Stimulated activated CD8-positive, alpha-beta memory T cell treated with anti-CD3 and anti-CD28 coated beads, Interleukin-7, amount 100 ng/mL, for 48 hours (primary cell): ENCODE measurements at places on chromosomes 3 and 15.

DNA sequence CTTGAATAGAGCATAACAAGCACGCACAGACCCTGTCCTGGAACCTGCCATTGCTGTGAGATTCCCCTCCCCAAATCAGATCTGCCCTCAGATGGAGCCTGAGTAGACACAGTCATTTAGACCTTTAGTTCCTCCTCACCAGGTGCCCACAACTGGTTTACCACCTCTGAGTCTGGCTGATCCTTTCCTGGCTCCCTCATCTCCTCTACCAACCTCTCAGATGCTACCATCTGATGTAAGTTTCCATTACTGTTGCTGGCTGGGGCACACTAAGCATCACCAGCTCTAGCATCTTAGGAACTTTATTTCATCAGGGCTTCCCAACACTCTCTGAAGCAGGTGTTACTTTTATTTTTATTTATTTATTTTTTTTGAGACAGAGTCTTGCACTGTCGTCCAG lies 288.3 kb downstream of the TLE3 start:
- DNase-seq: no peak

- no peak for DNase-seq
Measured at GRCh38 chr3:104911376-104911775, 455.3 kb upstream of the ALCAM start.

DNA sequence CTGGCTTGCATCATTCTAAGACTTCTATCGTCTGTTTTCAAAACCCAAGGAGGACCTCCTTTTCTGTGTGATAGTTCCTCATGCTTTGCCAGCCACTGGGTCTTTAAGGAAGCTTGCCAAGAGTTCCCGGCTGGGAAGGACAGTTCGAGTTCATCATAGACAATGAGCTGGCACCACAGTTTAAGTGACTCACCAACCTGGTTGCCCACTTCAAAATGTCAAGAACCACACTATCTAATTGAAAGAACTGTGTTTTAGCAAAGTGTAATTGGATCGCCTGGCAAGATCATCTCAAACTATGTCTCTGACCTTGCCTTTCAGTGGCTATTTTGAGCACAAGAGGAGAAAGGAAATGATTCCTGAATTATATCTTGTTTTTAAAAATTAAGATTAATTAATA lies 27.9 kb downstream of the SOX2 start:
- DNase-seq: no peak

- no peak for DNase-seq
Measured at GRCh38 chr15:64699751-64700388, 75.5 kb downstream of the RBPMS2 start.

DNA sequence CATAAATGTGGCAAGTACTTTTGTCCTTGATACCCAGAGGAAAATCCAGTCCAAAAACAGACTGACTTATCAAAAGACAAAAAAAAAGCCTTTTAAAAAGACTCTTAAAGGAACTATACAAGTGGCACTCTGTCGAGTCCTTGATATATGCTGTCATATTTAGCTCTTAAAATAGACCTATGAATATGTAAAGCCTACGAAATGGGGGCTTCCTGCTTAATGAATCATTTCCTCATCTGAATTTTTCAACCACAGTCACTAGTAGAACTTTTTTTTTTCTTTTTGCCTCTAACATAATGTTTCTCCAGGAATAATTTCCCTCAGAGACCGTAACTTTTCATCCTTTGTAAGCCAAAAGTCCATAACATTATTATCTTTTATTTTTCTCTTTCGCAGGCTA lies 95.8 kb downstream of the P3H2 start:
- DNase-seq: no peak

DNA sequence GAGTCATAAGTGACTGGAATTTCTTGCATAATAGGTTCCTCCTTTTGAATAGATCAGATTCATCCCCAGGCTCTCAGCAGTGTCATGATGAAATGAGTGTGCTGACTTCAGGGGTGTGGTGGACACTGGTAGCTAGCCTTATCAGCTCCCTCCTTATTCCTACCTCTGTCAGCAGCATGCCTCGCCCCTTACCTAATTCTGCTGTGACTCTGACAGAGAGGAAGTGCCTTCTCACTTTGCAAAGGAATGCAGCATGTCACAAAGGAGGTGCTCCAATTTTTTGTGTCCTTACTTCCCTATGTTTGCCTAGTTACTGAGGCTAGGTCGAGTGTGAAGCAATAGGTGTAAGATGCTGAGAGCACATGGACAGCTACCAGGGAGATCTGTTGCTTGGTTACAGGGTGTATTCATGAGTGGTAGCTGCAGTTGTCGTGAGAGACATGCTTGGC lies 90.6 kb downstream of the TNFAIP8L3 start:
- no peak for DNase-seq

DNA sequence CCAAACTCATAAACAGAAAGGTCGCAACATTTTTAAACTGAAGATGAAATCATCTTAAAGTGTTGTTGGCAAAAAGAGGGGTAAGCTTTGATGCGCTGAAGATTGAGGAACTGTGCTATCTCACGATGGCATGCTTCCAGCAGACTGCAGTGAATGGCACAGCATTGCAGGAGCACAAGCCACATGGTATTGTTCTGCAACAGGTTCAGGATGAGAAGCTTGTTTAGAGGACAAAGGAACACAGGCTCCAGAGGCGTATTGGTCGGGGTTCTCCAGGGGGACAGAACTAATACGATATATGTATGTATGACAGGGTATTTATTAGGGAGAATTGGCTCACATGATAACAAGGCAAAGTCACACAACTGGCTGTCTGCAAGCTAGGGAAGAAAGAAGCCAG lies 13.8 kb upstream of the PLD1 start:
- no peak for DNase-seq

- no peak for DNase-seq
Measured at GRCh38 chr3:129226374-129226773, 23.0 kb upstream of the COPG1 start.

- no peak for DNase-seq
Measured at GRCh38 chr15:47415539-47415971, 301.8 kb upstream of the SEMA6D start.

GRCh38 chr3:47578691-47579632 lies at the start of gene CSPG5:
Gene CSPG5, minus strand, starts transcription at chr3:47578865. Its CDS starts 172 bp downstream, at chr3:47578693.
- DNase-seq: no peak

DNA sequence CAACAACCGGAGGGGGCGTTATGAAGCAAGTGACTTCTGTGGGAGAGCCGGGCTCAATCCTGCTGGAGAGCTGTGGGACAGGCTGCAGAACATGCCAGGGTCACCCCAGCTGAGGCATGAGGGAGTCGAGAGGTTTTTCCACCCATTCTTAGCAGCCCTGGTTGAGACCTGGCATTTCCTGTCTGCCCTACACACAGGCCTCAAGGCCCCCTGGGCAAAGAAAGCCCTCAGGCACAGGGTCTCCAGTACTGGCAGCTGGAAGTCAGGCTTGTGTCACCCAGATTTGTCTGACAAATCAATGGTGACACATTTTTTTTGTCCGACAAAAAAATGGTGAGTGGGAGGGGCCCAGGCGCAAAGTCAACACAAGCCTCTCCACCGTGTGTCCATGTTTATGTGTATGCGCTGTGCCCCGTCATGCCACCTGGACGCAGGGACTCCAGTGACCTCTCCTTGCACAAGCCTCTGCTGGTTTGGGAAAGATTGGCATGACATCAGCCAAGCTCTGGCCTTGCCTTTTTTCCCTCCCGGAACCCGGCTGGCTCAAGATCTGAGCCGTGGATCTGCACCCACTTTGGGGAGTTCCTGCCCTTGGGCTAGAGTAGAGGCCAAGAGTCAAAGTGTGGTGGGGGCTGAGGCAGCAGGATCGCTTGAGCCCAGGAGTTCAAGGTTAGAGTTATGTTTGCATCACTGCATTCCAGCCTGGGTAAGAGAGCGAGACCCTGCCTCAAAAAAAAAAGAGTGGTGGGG lies 20.8 kb upstream of the ALAS1 start:
- no peak for DNase-seq

DNA sequence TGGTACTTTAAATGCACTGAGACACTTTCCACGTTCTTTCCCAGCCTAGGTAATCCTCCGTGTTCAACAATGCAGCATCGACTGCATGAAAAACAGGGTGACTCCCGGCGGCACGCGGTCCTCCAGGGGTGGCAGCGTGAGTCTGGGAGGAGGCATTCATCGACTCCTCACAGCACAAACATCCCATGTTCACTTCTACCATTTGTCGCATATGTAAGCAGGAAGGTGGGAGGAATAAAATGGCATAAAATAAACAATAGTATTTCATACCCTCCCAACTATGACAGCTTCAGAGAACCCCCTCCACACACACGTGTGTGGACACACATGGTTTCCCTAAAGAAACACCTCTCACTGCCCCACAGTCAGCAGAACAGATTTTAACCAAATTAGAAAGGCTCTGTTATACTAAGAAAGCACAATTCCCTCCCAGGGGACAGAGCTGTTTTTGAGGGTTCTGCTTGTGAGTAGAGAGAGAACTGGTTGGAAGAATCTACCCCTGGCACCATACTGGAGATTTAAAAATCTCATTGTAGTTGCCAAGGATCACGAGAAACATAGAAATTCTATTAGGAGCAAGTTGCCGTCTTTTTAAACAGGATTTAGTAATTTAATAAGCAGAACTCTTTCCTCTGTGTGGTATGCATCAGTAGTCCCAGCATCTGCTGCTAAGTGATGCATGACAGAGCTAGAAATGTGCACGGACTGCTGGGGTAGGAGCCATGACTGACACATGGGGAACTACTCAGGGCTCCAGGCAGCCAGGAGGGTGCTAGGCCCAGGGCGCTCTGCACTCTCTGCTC lies 6.0 kb downstream of the FAM43A start:
- DNase-seq: no peak

DNA sequence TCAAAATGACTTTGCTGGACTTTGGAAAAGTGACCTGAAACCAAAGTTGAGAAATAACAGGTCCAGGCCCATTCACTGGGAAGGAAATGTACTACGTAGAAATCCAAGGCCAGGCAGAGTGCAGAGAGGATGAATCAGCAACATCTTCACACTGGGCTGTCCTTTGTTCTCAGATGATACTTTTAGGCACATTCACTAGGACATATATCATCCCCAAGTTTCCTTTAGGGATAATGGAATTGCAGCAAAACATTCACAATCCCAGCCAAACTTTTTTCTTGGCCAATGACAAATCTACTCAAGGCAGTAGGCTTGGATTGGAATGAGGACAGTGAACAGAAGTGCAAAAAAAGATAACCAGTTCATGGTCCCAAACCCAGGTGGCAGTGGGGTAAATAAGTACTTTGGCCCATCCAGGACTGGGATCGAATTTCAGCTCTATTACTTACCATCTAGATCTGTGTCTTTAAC lies 75.1 kb downstream of the CLDN11 start:
- DNase-seq: no peak

DNA sequence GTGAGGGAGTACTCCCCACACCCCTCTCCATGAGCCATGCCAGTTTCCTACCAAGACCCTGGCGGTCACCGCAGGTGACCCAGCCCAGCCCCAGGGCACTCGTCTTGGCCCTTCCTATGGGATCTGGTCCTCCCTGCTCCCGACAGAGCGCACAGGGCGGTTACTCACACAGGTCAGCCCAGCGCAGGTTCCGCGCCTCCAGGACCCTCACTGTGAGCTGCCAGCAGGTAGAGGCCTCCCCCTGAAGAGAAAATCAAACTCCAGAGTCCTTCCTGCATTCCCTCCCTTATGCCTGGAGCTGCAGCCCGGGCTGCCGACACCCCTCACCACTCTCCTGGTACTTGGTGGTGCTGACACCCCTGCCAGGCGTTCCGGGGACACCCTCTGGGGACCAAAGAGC lies 6.9 kb downstream of the PLA2G4D start:
- no peak for DNase-seq

GRCh38 chr15:57382215-57382614 lies 5.9 kb downstream of the CGNL1 start:
- no peak for DNase-seq

GRCh38 chr3:40972350-40972749 lies 227.0 kb upstream of the CTNNB1 start:
- DNase-seq: no peak

DNA sequence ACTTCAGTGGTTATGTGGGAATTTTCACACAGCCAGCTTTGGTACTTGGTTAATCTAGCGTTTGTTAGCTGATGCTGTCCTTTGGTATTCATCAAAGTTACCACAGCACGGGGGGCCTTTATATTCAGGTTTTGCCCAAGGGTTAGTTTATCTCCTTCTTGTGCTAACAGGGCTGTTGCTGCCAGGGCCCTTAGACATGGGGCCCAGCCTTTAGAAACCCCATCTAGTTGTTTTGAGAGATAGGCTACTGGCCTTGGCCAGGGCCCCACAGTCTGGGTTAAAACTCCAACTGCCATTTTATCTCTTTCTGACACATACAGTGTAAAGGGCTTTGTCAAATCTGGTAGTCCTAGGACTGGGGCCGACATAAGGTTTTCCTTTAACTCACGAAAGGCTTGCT lies 7.5 kb upstream of the DNAAF4 start:
- no peak for DNase-seq

- no peak for DNase-seq
Measured at GRCh38 chr3:126153695-126154360, 26.6 kb downstream of the ALDH1L1 start.

DNA sequence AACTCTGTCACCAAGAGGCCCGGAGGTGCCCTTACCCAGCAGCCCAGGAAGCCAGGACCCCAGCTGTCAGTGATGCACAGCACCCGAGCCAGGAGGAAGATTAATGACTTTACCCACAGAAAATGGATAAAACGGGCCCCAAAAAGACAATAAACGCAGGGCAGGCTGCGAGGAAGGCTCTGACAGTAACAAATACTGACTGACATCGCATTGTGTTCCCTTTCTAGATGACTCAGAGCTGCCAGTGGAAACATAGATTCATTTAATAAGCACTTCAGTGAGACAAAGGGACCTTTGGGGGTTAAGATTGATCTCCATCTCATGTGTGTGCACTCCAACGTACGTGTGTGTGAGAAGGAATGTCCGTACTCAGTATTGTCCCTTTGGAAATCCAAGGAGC lies 225.3 kb upstream of the PPP2R3A start:
- no peak for DNase-seq

- no peak for DNase-seq
Measured at GRCh38 chr15:88896333-88897033, 1.1 kb upstream of the HAPLN3 start.

- DNase-seq: no peak
Measured at GRCh38 chr15:70615435-70616310, 147.7 kb downstream of the UACA start.

GRCh38 chr3:184872200-184872599 lies 60.2 kb downstream of the VPS8 start:
- DNase-seq: no peak

DNA sequence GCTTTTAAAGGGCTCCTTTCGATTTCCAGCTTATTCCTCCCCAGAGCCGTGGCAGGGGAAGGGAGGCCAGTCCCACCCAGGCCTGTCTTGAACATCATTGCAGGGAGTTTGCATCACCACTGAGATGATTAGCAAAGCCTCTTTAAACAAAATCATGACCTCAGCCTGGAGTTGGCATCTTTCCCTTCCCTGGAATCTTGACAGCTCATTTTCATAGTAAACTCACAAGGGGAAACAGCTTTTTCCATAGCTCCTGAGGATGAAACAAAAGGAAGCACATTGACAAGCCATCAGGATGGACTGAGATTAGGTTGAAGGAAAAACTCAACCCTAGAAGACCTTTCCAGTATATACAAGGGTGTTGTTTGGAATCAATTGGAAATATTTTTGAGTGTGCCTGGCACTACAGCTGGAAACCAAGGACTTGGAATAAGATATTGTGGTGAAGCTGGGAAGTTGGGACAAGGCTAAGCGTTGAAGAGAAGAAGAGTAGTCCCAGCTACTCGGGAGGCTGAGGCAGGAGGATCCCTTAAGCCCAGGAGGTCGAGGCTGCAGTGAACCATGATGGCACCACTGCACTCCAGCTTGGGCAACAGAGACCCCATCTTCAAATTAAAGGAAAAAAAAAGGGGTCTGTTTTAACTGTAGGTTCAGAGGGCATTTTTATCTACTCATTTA lies 3.1 kb upstream of the LARP6 start:
- no peak for DNase-seq
